ENCODE measurements at places on chromosomes 6 and 20. TPM values are rescaled to one million over a fixed set of nuclear protein-coding genes. Genes with fewer than 3 reads are reported as not detected.

The E2F1 gene
- 0.91 TPM for polyA plus RNA-seq

The CGA gene
- not detected for polyA plus RNA-seq

The PLEKHG1 gene
- 1.3 TPM for polyA plus RNA-seq

The PHACTR3 gene
- polyA plus RNA-seq: 1.5 TPM

The ZNF512B gene
- polyA plus RNA-seq: 22.0 TPM

The PTPRK gene
- polyA plus RNA-seq: 10.5 TPM

The PRL gene
- not detected for polyA plus RNA-seq

The MYLK2 gene
- polyA plus RNA-seq: 4.8 TPM

The PACRG gene
- 3.7 TPM for polyA plus RNA-seq

The EDEM2 gene
- polyA plus RNA-seq: 12.5 TPM

The TFAP2D gene
- not detected for polyA plus RNA-seq

The ERMARD gene
- polyA plus RNA-seq: 62.4 TPM
